ENCODE measurements at places on chromosomes 12 and 14.

DNA sequence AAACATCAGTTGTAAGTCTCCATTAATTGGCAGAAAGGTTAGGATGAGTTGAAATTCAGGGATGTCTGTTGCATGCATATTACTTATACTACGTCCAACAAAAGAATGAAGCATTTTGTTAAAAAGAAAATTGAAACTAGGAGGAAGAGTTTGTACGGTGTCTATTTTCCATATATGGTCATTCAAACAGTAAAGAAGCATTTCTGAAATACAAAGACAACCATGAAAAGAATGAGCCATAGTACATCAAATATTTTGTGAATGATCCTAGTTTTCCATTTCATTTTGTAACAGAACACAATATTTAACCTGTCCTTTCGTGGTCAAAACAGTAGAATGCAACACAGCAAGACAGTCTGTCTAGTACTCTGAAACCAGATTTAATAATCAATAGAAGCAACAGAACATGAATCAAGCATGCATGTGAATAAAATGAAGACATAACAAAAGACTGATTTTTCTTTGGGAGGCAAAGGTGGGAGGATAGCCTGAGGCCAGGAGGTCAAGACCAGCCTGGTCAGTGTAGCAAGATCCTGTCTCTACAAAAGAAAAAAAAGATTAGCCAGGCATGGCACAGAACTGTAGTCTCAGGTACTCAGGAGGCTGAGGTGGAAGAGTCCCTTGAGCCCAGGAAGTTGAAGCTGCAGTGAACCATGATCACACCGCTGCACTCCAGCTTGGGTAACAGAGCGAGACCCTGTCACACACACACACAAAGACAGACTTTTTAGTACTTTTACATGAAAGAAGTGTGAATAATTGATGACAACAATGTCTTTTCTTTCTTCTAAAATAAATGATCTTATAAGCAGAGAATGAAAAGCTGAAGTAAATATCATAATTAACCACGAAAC lies 156.0 kb downstream of the LRIG3 start:
- DNase-seq = no peak

DNA sequence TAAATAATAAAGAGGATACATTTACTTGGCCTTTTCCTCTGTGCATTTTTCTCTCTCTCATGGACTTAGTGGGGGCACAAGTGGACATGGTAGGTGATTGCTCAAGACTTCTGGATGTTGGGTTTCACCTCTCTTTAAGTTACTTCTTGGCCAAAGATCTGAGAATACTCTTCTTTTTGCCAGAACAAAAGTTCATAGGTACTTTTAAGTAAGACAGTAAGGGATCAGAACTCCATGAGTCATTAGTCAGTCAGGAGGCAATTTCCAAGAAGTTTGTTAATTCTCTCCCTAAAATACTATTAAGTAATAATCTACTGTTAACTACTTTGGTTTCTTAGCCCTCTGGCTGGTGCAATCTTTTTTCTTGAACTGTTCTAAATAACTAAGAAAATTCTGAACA lies 84.2 kb downstream of the GRIP1 start:
- DNase-seq = no peak

DNA sequence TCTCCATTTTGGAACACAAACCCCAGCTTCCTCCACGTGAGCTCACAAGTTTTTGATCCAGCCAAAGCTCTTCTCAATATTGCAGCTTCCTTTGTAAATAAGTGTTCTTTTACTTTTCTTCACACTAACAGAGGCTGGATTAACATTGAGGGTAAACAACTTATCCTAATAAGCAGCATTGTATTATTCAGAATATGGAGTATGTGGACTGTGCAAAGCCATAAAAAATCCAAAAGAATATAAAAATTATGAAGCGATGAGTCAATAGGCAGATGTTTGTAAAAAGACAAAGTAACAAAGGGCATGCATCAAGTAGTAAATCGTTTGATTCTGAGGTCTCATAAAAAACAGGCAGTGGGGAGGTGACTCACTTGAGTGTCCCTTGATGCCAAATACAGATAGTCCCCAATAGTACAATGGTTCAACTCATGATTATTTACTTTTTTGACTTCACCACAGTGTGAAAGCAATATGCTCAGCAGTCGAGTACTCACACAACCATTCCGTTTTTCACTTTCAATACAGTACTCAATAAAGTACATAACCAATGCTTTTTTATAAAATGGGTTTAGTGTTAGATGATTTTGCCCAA lies 23.1 kb upstream of the KCNK10 start:
- no peak for DNase-seq

DNA sequence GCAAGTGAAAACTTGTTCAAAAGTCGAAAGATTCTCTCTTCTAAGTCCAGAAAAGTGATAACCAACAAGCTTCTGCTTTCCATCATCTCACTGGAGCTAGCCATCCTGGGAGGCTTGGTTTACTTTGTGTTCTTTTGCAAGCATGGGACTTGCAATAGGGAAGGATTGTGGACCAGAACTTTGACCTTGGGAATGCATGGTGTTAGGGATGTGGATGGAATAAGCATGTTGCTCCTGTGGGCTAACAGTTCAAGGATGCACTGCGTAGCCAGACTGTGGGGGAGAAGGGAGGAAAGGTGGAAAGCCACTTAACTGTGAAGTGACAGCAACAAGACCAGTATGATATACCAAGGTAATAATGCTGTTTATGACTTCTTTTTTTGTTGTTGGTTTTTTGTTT lies 28.6 kb downstream of the SOAT2 start:
- no peak for DNase-seq

- no peak for DNase-seq
These were observed 251.3 kb upstream of the RPL10L start for GRCh38 chr14:46902837-46903236.

DNA sequence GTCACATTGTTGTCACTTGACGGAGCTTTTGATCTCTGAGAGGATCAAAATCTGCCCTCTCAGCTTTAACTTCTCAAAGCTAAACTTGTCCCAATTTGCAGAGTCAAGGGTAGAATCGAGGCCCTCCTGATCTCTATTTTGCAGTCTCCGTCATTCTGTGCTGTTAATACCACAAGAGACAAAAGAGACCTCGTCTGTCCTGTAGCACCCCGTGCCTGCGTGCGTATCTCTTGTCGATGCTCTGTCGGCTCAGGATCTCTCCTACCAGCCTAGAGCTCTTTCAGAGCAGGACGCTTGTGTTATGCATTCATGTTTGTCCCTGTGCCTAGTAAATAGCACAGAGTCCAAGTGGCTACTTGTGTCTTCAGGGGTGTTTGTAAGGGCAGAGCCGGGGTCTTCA lies 5.1 kb downstream of the EVL start:
- DNase-seq = no peak

- DNase-seq = no peak
These were observed 206.6 kb downstream of the CACNA1C start for GRCh38 chr12:2259369-2259768.
